Glutamatergic neuron (in vitro differentiated cells): ENCODE measurements at places on chromosomes 1 and 21. TPM values are rescaled to one million over a fixed set of nuclear protein-coding genes. Genes with fewer than 3 reads are reported as not detected.

The EPHA10 gene
- 4.8 TPM for total RNA-seq

The KRTAP7-1 gene
- not detected for total RNA-seq

The UBASH3A gene
- total RNA-seq: not detected

The SPRR1B gene
- not detected for total RNA-seq

The FAM131C gene
- 1.1 TPM for total RNA-seq

DNA sequence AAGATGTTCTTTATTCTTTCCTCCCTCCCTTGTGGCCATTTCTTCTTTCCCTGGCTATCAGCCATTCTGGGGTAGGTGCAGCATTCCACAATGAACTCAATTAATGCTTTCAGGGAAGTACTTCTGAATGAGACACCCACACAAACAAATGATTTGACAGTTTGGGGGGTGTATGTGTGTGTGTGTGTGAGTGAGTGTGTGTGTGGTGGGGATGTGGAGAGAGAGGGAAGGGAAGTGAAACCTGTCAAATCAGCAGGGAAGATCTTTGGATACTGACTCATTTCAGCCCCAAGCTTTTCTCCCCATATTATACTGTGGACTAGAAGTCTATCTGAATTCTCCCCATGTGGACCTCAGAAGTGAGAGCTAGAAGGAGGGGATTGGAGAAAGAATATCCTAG lies 154.9 kb upstream of the CD34 start:
- no peak for DNase-seq

- DNase-seq: no peak
Observed at GRCh38 chr1:163863731-163864130, 542.0 kb downstream of the NUF2 start.

GRCh38 chr1:17245816-17246325 lies 3.0 kb upstream of the PADI3 start:
- no peak for DNase-seq

GRCh38 chr1:177915641-177916040 lies 54.2 kb downstream of the SEC16B start:
- no peak for DNase-seq

DNA sequence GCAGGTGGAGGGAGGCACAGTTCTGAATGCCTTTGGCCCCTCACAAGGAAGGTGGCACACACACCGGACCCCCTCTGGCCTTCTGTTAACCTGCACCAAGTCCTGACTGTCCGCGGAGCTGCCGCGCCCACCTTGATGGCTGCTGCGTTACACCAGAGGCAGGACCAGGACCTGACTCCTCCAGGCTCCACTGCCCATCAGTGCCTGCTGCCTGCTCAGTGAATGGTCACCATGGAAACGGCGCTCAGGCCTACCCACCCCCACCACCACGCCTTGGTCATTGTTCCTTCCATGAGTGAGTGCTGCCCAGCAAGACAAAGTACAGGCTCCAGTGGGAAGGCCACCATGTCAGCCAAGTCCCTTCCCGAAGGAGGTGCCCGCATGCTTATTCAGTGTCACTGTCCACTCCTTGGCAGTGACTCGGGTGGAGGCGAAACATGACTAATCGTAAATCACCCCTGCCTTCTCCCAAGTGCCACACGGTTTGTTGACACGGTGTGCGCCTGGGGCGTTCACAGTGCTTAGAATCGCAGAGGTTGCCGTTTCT lies 57.3 kb downstream of the SLC37A1 start:
- peak; percentile 37 for DNase-seq

- DNase-seq: no peak
Observed at GRCh38 chr1:65510961-65511360, 90.5 kb downstream of the LEPR start.

DNA sequence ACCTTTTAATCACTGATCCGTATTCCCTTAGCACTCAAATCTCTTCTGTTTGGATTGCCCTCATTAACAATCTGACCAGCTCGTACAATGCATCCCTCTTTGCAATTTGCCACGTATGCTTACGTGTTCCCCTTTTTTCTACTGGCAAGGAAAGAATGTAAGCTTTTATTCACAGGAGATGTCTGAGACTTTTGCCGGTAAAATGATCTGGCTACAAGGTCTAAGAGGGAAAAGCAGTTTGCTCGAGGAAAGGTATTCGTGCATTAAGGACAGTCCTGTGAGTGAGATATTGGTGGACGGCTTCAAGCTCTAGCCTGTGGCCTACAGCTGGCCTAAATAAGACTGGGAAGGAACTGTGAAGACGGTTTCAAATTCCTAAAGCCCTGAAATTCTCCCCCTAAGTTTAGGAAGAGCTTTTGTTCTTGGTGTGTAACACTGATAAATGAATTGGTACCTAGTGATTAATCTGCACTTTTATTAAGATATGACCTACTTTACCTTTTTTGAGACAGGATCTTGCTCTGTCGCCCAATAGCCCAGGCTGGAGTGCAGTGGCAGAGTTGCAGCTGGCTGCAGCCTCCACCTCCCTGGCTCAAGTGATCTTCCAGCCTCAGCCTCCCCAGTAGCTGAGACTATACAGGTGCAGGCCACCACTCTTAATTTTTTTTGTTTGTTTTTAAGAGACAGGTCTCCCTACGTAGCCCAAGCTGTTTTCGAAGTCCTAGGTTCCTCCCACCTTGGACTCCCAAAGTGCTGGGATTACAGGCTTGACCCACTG lies 895 bp upstream of the UBR4 start:
- no peak for DNase-seq

- DNase-seq: peak; percentile 53
Observed at GRCh38 chr1:109253803-109254620, 4.7 kb downstream of the CELSR2 start.

DNA sequence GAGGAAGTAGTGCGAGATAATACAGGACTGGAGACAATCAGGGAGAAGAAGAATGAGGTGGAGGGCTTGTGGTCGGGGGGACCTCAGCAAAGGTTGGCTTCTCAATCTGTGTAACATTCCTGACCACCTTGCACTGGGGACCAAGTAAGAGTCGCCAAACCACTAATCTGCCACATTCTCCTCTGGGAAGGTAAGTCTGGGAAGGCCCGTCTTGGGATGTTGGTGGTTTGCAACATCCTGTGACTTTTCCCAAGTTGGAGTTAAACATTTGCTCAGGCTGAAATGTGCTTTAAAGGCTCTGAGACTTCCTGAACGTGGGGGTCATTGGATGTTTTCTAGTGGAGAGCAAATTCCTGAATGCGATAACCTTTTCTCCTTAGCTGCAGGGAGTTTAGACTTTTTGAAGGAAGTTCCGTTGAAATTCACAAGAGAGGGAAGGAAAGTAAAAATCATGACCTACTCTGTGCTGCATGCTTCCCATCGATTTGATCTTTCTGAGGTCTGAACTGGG lies 325.9 kb downstream of the RPS6KC1 start:
- no peak for DNase-seq

DNA sequence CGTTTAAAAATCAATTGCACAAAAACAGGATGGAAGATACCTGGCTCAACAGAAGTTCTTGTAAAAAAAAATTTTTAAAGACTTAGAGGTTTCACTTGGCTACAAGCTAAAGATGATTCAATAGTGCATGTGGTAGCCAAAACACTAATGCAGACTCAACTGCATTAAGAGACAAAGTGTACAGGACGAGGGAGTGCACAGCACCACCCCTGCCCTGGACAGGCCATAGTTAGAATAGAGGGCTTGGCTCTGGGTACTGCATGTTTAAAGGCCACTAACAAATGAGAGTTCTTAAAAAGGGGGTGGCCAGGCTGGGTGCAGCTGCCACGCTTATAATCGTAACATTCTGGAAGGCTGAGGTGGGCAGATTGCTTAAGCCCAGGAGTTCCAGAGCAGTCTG lies 7.9 kb downstream of the ACKR1 start:
- DNase-seq: no peak

GRCh38 chr1:111887385-111887784 lies 102.1 kb downstream of the KCND3 start:
- no peak for DNase-seq

- no peak for DNase-seq
Observed at GRCh38 chr1:22855668-22856606, 116.7 kb downstream of the LACTBL1 start.
